ENCODE measurements at places on chromosomes 2 and 18. TPM values are rescaled to one million over a fixed set of nuclear protein-coding genes. Genes with fewer than 3 reads are reported as not detected.

Gene RTP5
- total RNA-seq, result not detected

Gene POTEI
- total RNA-seq, result not detected

Gene ATF2
- total RNA-seq, result 42.5 TPM

Gene TMEM37
- 1.4 TPM for total RNA-seq

Gene CCDC148
- 0.32 TPM for total RNA-seq

Gene GLS
- total RNA-seq, result 90.4 TPM

- no peak for DNase-seq
Observed at GRCh38 chr2:198930170-198930569, 527.6 kb downstream of the SATB2 start.

GRCh38 chr2:100905132-100905805, 85.3 kb downstream of the NPAS2 start:
- DNase-seq, result no peak

DNA sequence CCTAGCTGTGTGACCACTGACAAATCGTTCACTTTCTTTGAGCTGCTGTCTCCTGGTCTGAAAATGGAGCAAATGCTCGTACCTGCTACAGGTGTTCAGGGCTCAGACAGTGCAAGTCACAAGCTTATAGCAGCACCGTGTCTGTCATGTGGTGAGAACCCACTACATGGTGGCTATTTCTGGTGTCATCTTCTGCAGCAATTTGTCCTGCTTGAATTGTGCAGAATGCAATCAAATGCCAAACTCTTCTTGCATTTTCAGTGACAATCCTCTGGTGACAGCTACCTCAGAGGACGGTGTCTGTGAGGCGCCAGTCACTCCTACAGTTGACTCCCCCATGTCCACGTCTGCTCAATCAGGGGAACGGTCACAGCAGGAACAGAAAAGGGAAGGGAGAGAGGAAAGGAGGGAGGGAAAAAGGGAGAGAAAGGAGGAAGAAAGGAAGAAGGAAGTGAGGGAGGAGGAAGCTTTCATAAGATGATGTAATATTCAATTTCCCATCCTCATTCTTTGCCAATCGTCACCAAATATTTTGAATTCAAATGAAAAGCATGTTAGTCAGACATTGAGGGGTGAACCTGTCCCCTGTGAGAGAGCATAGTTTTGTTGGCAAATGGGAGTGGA, 122.2 kb downstream of the BCL2 start:
- DNase-seq, result peak; percentile 4

- DNase-seq, result no peak
Observed at GRCh38 chr2:28378679-28379584, 13.7 kb upstream of the FOSL2 start.

DNA sequence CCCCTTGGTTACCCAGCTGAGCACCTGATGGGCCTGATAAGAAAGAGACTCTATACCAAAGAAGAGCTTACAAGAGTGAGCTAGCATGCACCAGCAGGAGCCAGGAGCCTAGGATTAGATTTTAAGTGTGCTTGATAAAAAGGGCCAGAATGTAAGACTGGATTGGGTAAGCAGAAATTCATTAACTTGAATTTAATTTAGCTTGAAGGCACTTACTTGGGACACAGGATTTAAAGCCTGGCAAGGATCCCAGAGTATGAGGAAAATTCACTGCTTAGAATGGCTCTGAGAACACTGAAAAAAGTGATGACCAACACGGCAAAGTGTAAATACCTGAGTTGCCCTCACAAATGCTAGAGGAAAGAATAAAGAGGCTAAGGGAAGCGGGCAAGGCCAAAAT, 91.3 kb upstream of the RBBP8 start:
- no peak for DNase-seq

DNA sequence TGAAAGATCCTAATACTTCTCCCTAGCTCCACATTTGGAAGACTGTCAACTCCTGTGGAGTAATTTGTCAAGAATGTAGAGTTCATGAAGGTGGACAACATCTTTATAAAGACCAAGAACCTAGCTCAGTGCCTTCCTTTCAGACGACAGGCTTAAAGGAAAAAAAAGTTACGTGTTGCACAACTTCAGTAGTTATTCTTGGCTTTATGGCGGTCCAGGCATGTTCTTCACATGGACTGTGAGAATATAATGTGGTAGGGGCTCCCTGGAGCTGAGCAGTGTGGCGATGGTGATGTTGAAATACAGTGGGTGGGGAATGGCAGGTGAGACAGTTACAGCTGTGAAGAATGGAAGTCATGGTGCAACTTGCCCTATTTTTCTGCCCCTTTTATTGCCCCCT, 3.9 kb downstream of the TAF1B start:
- no peak for DNase-seq

- no peak for DNase-seq
Observed at GRCh38 chr2:239983004-239983778, 42.0 kb downstream of the NDUFA10 start.

DNA sequence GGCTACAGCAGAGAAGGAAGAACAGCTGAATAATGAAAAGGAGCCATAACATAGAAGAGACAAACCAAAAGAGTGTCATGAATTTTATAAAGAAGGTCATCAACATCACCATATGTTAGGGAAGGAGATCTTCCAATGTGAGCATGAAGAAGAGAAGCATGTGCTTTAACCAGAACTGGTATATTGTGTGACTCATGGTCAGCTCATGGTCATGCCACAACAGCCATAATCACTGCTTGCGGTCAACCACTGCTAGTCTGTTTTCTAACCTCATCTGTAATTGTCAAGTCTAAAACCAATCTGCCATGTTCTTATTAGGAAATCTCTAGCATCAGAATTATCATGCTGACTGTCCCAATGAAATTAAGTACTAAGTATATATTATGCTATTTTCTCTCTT, 204.1 kb upstream of the VRK2 start:
- DNase-seq, result no peak

DNA sequence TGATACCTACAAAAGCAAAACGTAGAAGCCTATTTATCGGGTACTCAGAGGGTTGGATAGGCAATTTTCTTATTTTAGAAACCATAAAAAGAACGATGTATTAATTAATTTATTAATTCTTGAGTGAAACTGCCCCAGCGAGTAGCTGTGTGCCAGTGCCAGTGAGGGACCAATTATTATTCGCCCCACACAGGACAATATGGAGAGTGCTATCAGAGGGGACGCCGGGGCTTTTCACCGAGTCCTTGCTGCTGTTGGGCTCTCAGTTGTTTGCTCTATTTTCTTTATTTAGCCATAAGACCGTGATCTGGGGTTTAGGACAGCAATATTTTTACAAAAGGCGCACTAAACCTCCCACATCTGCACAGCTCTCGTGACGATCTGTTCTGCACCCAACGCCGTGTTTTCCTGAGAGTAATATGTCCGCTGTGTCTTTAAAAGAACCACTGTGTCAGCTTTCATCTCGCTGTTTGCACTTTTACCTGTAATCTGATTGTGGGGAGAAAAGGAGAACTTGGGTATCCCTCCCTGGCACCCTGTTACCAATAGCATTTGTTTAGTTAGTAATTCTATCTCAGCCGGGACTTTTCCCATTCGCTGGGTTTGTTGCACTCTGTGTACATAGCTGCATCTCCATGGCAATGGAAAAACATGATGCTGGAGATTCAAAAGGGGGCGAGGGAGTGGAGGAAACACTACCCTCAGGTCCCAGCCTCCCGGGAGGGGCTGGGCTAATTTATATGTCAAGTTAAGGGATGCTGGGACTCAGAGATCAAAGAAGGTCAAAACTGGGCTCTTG, 30.1 kb upstream of the ZNF516 start:
- DNase-seq, result no peak

Data from NCI-H460 (cell line).